ENCODE measurements at places on chromosomes 3 and 15. TPM values are rescaled to one million over a fixed set of nuclear protein-coding genes. Genes with fewer than 3 reads are reported as not detected.

DNA sequence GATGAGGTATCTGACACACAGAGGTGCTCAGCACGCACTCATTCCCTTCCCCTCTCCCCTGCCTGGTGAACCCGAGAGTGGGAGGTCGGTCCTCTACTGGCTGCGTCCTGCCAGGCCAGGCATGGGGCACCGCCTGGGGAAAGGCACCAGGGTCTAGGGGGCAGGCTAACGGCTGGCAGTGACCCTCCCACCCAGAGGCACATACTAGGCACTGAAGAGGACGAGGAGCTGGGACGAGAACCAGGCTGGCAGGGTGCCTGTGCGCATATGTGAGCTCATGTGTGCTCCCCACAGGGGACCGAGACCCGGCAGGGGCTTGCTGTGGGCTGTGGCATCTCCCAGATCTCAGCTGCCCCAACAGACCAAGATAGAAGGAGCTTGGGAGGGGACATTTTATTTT, 86.7 kb downstream of the IQSEC1 start:
- peak; percentile 36 for DNase-seq

DNA sequence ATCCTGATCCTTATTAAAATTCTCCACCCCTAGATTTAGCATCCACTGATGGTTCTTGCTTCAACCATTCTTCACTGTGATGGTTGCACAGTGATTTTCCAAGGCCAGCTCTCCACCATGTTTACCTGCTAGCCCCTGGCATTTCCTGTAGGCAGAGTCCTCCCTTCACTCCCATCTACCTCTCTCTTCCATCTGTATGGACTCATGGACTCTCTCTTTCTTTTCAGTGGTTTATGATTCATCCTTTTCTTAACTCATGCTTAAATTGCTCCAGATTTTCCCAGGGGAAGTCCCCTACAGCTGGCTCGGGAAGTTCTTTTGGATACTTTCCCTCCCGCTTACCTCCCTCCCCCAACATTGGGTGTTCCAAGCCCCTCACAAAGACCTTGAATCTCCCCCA, 18.7 kb downstream of the TGM4 start:
- no peak for DNase-seq

GRCh38 chr3:49554633-49555265, 472 bp downstream of the BSN start:
- peak; percentile 89 for DNase-seq

DNA sequence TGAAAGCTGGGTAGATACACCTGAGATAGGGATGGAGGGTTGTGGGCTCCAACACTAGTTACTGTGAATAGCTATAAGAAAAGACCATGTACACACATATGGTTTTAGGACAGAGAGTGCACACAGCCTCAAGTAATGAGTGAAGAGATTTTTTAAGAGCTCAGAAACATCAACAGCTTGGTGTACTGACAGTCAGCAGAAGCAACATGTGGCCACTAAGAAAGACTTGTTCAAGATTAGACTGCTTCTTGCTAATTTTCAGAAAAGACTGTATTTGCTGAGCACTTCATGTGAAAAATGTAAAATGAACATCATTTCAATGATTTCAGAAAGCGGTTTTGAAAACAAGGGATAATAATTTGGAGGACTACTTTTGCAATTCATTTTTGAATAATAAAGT, 10.3 kb downstream of the ANKRD28 start:
- DNase-seq: no peak

GPR27 gene
- total RNA-seq: 1.6 TPM
